ENCODE measurements at places on chromosomes 13 and 19. TPM values are rescaled to one million over a fixed set of nuclear protein-coding genes. Genes with fewer than 3 reads are reported as not detected.
A peak's percentile ranks its signal among the peaks of the same experiment; 100 is the strongest.

GRCh38 chr13:80244574-80244973, 96.4 kb downstream of the SPRY2 start:
- DNase-seq = no peak

The PSG11 gene
- not detected for total RNA-seq

DNA sequence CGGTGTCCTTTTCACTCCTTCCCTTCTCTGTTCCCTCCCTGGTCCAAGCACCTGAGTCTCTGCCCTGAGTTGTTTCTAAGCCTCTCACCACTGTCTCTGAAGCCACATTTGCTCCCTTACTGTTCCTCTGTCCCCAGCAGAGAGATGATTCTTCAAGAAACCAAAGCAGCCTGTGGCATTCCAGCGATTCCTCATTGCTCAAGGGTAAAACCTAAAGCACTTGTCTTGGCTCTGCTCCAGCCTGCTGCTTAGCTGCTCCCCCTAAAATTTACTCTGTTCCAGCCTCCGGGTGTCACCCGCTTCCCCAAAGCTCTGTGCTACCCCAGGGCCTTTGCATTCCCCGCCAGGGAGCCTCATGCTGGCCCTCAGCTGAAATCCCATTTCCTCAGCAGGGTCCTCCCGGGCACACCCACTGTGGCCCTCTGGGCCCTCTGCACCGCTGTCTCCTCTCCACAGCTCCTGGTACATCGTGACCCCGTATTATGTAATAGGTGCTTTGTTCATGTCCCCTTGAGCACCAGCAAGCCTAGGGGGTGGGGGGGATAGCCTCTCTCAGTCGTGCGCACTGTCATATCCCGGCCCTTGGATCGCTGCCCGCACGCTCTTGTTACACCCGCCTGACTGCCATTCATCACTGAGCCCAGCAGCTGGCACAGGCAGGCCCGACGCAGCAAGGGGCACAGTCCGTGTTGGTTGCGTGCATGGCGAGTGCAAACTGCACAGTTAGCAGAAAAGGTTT, 15.8 kb downstream of the TECR start:
- no peak for DNase-seq

GRCh38 chr13:75690607-75691006, 54.5 kb downstream of the LMO7 start:
- DNase-seq = no peak

DNA sequence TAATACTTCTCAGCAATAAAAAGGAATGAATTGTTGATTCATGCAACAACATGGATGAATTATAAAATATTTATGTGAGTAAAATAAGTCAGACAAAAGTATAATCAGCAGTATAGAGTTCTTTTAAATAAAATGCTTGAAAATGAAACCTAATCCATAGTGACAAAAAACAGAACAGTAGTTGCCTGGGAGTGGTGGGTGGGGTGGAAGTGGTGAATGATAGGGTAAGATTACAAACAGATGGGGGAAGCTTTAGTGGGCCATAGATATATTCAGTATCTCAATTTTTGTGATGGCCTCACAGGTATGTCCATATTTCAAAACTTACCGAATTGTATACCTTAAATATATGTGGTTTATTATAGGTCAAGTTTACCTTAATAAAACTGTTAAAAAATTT, 124.9 kb upstream of the UBL3 start:
- DNase-seq = no peak

- peak; percentile 32 for DNase-seq
Measured at GRCh38 chr13:19713186-19713965, 69.4 kb downstream of the PSPC1 start.

- DNase-seq = peak; percentile 35
Measured at GRCh38 chr19:55656988-55657747, 2.3 kb downstream of the U2AF2 start.

GRCh38 chr13:28485551-28485950, 9.4 kb downstream of the FLT1 start:
- no peak for DNase-seq

DNA sequence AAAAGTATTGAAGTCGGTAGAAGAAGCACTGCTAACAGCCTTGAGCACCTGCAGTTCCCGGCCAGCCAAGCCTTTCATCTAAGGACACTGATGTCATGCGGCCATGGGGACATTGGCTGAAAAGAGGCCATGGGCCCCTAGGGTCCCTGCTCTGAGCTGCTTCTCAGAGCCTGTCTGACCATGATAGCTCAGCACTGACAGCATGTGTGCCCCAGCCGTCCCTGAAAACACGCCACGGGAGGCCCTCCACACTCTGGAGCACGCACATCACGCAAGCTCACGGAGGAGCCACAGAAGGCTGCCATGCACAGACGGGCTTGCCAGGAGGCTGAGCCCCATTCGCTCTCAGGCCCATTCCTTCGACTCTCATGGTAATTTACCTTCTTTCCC, 51.8 kb downstream of the MLLT1 start:
- DNase-seq = no peak

The LMTK3 gene
- total RNA-seq = 2.3 TPM

DNA sequence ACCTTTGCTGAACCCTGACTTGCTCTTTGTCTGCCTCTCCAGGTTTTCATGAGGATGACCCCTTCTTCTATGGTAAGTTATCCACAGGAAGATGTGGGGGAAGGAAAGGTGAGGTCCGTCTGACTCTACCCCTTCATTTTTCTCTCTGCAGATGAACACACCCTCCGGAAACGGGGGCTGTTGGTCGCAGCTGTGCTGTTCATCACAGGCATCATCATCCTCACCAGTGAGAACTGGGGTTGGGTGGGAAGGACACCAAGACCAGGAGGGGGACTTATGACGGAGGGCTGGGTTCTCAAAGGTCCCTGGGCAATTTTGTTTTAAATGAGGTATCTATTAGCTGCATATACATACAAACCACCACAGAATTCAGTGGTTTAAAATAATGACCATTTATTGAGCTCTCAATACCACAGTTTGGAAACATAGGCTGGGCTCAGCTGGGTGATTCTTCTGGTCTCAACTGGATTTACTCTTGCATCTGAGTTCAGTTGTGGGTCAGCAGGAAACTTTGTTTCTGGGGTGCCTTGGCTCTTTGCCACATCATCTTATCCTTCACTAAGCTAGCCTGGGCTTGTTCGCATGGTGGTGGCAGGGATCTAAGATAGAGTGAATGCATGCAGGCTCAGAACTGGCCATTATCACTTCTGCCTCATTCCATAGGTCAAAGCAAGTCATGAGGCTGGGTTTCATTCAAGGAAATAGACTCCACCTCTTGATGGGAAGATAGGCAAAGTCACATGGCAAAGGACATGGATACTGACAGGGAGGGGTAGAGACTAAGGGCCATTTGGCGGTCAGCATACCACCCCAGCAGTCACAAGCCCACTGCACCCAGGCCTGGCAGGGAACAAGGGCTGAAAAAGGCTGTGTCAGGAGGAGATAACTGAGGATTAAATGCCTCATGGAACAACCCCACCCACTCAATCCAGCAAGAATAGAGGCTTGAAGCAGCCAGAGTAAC, 11.8 kb downstream of the FXYD5 start:
- peak; percentile 26 for DNase-seq

- DNase-seq = peak; percentile 85
Measured at GRCh38 chr19:17511724-17512573, 500 bp downstream of the PGLS start.

DNA sequence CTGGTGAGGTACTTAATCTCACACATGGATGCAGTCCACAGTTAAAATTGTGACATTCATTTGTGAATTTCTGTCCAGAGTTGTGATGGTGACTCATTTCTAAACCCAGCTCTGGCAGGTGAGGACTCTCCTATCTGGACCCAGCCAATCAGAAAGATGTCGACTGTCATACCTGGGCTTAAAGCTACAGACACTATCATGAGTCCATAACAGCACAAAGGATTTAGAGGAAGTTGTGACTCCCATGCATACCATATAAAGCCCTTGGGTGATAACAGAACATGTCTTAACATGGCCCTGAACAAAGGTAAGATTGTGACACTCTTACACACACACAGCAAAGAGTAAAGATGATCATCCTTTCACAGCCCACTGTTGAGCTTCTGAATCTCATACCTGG, 59.7 kb upstream of the ZNF724 start:
- no peak for DNase-seq

DNA sequence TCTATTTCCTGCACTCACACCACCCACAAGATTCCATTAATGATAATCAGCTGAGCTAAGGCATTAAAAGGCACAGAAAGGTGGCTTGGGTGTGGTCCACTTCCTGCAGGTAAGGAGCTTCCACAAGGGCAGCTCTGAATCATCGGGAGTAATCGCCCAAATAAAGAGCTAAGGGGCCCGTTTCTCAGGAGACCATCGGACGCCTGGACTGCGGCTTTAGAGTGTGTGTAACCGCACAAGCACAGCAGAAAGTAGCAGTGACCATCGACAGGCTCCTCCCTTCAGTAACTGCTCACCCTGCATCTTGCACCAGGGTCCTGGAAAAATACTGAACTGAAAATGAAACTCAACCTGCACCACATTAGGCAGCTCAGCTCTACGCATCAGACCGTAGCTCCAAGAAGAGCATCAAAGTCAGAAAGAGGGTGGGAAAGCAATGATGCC, 6.0 kb downstream of the STK24 start:
- peak; percentile 62 for DNase-seq

DNA sequence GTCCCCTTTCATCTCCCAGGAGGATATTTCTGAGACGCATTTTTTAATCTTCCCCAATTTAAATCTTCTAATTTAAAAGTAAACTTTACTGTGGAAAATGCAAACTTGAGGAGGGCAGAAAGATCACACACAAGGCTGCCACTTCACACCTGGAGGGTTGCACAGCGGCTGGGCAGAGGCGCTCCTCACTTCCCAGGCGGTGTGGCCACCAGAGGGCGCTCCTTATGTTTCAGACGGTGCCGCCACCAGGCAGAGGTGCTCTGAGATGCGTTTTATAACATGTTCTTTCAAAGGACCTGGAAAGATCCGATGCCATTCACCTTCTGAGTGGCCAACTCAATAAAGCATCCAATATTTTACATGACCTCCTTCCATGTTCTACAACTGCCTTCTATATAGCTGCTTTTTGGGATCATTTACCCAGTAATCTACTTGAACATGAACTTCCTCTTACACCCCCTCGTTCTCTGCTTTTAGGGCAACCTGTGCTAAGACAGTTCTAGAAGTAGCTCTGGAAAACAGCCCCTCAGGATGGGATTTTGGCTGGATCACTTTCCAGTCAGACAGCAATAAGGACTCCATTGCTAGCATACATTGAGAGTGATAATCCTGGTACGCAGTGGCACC, 14.8 kb upstream of the MTUS2 start:
- peak; percentile 55 for DNase-seq

- peak; percentile 37 for DNase-seq
Measured at GRCh38 chr19:21677696-21678418, 89.5 kb downstream of the ZNF100 start.

The LHB gene
- total RNA-seq = not detected

The SPACA4 gene
- not detected for total RNA-seq

DNA sequence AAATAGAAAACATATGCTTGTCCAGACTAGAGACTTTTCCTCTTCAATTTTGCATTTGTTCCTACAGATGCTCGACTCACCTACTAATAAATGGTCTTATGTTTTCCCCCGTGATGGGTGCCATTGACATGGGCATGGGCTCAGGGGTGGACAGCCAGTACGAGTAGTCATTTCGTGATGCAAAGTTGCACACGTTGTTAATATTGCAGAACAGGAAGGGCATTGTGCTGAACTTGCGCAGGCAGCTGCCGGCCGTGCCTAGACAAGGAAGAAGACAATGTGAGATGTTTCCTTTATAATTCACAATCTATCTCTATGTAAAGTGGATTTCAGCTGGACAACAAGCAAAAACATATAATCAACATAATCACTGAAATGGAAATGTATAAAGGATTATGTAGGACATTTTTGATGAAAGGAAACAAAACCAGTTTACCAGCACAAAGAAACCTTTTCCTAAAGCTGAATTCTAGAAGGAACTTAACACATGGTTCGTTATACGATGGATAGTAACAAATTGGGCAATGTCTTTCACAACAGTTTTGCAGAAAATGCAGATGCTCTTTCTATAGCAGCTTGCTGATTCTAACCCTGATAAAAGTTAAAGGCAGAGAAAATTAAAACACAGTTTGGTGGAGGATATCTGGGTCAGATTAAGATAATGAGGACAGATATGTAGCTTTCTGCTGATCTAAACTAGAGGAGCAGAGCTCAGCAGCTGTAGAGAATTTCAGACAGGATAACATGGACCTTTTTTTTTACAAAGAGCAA, 145.7 kb downstream of the COL4A1 start:
- no peak for DNase-seq

DNA sequence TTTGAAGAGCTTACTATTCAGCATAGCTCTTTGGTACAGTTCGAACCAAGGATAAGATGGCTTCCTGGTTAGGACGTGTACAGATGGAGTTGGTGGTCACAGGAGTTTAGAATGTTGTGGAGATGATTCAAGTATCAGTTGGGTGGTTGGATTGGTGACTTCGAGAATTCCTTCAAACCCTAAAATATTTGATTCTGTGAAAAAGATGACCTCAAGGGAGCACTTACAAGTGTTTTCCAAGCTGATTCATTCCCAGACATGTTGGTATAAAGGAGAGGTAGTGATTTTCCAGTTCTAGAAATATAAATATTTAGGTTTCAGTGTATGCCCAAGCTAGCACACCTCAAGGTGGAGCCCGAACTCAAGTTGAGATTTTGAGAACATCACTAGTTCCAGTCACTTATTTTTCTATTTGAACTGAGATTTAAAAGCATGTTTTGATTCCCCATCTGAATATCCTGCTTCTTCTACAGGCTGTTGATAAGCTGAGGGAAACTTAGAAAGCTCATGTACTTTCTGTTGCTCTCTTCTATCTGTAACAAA, 306.1 kb downstream of the DCT start:
- DNase-seq = no peak

DNA sequence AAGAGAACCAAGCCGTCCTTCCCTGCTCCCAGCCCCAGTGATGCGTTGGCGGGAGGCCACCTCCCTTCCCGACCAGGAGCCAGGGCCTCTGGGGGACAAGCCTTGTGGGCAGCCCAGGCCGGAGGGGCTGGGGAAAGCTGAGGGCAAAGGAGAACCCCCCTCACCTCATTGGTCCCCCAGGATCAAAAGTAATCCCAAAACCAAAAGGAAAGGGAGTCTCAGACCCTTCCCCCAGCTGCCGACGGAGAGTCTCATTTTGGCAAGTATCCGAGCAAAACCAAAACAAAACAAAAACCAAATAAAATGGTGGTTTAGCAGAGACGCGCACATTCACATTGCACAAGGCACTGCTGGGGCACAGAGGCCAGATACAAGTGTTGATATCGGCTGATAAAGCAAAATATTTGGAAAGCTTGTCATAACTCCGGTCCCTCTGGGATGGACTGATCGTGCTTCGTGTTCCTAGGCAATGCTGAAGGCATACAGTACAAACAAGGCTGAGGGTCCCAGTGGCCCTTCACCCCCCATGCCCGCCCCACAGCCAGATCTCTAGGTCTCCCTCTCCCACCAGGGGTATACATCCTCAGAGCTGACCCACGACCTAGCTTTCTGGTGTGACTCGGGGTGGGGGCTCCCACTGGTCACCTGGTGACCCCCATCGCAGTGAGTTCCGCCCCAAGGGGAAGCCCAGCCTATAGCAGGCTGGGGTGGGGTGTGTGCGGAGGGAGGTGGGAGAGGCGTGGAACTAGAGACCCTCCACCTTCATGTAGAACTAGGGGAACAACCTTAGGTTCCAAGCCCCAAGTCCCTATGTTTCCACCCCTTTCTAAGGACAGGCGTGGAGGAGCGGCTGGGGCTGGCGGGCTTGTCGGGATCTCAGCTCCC, 2.1 kb downstream of the CEBPA start:
- DNase-seq = no peak

The CBARP gene
- 1.1 TPM for total RNA-seq

The FOXA3 gene
- total RNA-seq = not detected

The KLK2 gene
- total RNA-seq = not detected
